ENCODE measurements at places on chromosomes 4 and X. TPM values are rescaled to one million over a fixed set of nuclear protein-coding genes. Genes with fewer than 3 reads are reported as not detected.

Gene GALNTL6
- 0.62 TPM for total RNA-seq

Gene DOCK11
- 16.7 TPM for total RNA-seq

Gene BMPR1B
- 42.5 TPM for total RNA-seq

Gene YTHDC1
- 97.2 TPM for total RNA-seq

Gene ZCCHC18
- 1.2 TPM for total RNA-seq

Gene F11
- 0.62 TPM for total RNA-seq

Gene PPEF2
- 0.10 TPM for total RNA-seq

Gene SPANXC
- total RNA-seq, result not detected

Gene AADAT
- total RNA-seq, result 7.3 TPM

Gene CRLF2
- total RNA-seq, result not detected

Gene ITM2A
- 333 TPM for total RNA-seq

GRCh38 chrX:72492499-72492898 lies 80.1 kb downstream of the HDAC8 start:
- no peak for DNase-seq

- DNase-seq, result peak; percentile 74
Observed at GRCh38 chr4:25013756-25014661, 16.7 kb downstream of the LGI2 start.

- DNase-seq, result no peak
Observed at GRCh38 chr4:148112231-148112982, 329.8 kb downstream of the NR3C2 start.

- DNase-seq, result no peak
Observed at GRCh38 chr4:138405466-138405891, 163.3 kb upstream of the SLC7A11 start.

GRCh38 chrX:106718709-106719108 lies 7.8 kb upstream of the RNF128 start:
- no peak for DNase-seq

DNA sequence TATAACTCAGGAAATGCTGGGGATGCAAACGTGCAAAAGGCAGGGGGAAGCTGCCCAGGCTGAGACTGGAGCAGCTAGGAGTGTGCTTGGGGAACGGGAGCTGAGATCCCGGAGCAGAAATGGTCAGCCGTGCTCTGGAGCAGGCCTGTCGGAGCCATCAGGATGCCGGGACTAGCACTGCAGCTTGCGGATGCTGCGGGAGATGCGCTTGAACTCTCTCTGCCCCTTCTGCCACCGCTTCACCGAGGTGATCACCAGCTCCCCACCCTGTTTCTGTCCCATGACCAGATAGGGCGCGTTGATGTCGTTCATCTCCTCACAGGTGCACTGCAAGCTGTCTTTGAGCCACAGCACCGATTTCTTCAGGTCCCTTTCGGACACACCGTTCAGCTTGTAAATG lies 7.6 kb downstream of the SFRP2 start:
- DNase-seq, result no peak

DNA sequence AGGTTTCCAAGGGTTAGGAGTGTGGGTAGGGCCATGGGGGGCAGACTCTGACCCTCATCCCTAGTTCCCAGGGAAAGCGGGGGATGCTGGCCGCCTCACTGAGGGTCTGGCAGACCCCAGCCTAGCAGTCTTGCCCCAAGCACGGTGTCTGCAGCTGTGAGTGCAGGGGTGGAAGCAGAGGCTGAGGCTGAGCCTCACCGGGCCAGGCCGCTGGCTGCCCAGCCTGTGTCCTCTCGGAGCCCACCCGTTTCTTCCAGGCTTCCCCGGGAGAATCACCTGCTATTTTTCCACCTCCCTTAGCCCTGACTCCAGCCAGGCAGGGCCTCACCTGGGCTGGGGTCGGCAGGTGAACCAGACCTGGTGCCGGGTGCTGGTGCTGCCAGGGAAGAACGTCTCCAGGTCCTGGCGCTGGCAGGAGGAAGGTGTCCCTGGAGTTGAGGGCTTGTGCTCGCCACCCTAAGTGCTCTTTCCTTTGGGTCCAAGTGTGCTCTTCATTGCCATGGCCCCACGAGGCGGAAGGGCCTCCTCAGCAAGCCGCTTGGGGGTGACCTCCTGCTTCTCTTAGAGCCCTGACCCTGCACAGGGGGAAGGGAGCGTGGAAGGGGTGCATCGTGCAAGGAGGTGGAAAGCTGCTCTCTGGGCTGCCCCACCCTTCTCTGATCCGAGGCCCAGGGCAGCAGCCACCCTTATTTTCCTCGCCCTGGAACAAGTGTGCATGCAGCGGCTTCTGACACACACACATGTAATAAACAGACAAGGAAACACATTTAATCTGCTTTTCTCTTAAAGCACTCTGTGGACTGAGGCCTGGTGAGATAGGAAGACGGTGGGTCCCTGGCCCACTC lies 112.7 kb downstream of the FAM53A start:
- no peak for DNase-seq

- DNase-seq, result no peak
Observed at GRCh38 chr4:96630839-96631238, 790.9 kb downstream of the PDHA2 start.

DNA sequence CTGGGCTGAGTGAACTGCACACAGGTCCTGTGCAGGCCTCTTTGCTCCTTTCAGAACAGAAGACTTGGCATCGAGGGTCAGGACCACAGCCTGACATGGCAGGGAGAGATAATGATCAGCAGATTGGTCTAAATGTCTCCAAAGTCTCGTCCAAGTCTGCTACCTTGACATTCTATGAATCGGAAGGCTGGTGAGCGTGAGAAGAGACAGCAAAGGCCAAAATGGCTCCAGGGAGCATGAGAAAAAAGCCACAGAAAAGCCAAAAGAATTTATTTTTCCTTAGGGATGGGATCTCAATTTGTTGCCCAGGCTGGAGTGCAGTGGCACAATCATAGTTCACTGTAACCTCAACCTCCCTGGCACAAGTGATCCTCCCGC lies 32.3 kb upstream of the IQSEC2 start:
- no peak for DNase-seq

GRCh38 chr4:143302536-143302935 lies 34.1 kb upstream of the GAB1 start:
- DNase-seq, result peak; percentile 18

DNA sequence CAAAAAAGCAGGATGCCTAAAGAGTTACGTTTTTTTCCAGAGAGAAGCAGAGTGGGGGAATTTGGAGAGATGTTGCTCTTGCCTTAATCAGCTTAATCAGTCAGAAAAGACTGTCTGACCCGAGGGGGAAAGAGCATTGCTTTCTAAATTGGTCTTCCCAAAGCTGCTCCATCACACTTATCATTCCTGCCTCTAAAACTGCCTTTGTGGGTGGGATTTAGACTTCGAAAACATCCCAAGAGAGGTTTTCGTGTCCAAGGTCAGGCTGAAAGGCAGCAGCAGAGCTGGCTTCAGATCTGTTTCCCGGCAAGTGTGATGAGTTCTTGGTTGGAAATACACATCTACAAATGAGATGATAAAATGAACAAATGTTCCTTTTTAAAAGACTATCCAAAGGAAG lies 155.2 kb downstream of the SH2D1A start:
- peak; percentile 31 for DNase-seq

DNA sequence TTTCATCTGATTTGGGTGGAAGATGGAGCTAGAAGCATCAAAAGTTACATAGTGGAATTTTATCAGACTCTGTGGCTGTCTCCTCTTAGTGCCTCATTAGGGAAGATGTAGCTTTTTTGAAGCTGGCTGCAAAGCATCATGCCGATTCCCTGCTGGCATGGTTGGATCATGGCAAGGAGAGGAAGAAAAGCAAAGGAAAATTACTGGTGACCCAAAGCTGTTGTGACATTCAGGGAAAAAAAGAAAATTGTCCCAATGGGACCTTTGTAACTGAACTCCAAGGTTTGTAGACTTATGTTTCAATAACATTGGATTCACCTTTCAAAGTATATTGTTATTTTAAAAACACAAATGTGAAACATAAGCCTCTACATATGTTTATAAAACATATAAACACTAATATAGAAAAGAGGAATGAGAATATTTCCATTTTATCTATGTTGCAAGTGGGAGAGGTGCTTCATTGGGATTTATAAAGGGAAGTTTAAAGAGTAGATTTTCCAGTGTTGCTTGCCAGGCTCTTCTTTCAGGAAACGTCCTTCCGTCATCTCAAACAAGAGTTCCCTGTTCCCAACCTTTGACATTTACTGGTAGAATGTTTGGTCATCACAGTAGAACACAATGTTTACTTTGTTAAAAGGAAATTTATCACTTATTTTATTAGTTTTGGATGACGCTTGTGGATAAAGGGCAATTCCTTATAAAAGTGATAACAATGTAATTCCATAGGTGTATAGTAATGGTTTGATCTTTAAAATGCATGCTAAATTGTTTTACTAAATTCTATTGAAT lies 190.1 kb upstream of the GPRIN3 start:
- peak; percentile 7 for DNase-seq

- DNase-seq, result no peak
Observed at GRCh38 chrX:44384688-44385338, 41.3 kb upstream of the EFHC2 start.

DNA sequence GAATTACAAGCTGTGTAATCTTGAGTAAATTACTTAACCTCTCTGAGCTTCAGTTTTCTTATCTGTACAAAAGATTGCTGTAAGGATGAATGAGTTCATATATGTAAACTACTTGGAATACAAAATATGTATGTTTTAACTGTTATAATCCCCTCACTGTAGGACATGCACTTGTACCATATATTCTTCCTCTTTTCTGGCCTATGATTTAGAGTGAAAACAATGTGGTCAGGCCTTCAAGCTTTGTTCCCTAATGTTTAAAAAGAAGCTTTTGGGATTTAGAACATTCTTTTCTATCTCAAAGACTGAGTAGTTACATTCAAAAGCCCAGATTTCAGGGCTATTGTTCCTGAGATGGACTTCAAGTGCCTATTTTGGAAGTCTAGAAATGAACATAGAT lies 26.7 kb upstream of the GPRIN3 start:
- no peak for DNase-seq

- no peak for DNase-seq
Observed at GRCh38 chr4:12005471-12005870, 576.8 kb upstream of the HS3ST1 start.

GRCh38 chrX:100747703-100748102 lies 15.8 kb upstream of the SYTL4 start:
- DNase-seq, result no peak

DNA sequence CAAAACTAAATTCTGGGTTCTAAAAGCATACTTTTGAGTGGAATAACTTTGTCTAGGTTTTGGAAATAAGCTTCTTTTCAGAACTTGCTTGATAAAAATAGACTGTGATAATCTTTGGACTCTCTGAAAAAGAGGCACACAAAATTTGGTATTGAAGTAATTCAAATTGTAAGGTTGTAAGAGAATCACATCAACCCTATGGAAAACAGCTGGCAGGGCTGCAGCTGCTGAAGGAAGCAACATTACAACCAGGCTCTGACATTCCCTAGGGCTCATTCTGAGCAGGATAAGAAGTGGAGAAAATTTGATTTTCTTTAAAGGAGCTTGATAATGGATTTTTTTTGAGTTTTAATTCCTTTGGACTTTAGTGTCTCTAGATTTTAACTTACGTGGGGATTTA lies 147.6 kb downstream of the FSTL5 start:
- peak; percentile 79 for DNase-seq

DNA sequence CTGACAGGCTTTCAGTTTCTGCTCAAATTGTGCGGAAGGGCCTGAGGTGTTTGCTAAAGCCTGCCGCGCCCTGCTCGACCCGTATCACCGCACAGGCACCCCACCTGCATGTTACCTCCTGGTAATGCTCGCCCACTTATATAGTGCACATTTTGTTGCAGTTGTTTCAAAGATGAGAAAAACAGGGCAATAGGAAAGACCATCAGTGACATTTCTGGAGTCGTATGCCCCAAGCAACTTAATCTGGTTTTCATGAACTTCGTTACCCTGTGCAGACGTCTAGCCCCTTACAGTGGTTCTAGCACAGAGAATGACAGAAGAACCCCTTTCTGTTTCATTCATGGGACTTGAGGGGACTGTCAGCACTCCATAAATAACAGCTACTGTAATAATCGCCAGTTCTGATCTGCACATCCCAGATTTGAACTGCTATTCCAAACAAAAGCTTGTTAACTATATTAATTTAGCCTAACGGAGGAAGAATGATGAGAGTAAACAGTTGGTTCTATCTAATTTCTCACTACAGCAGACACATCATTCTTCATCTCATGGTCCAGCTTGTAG lies 940 bp upstream of the DCTD start:
- DNase-seq, result no peak
